Sigmoid colon (tissue), 7 donors: ENCODE measurements at places on chromosomes 4 and X.

DNA sequence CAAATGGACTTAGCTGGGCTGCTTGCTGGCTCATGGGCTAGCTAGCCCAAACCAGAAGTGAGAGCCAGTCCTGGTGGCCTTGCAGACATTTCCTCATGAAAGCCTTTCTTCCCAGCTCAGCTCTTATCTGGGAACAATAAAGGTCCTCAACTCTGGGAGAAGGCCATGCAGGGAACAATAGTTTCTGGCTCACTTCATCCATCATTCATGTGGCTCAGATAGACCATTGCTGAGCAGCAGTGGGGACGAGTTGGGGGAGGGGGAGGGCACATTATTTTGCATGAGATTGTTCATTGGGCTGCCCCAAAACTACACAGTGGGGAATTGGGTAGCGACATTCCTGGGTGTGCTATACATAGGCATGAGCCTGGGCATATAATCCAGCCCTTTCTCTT is 47.6 kb downstream of the NHSL2 start:
- DNase-seq: no peak

DNA sequence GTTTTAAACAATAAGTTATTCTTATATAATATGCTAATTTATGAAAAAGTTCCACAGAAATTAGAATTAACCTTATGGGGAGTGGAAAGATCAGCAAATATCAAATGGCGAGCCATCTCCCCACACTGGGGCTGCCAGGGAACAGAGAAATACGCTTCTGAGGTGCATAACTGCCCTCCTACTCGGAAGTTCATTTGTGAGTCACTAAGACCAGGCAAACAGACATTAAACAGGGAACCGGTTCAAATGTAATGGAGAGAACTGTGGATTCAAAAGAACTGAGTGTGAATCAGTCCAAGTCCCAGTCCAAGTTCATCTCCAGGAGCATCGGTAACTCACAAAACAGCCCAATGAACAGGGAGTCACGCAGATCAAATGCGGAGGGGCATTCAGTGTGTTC is 11.4 kb upstream of the S100G start:
- no peak for DNase-seq

GRCh38 chr4:153019906-153020305 is 83.8 kb downstream of the FHDC1 start:
- DNase-seq: no peak

- no peak for DNase-seq
Measured at GRCh38 chrX:9874483-9874882, 88.3 kb downstream of the SHROOM2 start.

GRCh38 chr4:48340276-48340964 is 909 bp upstream of the SLAIN2 start:
- no peak for DNase-seq

- no peak for DNase-seq
Measured at GRCh38 chrX:10612215-10612614, 8.2 kb downstream of the MID1 start.

GRCh38 chr4:64617800-64618199 is 208.6 kb upstream of the TECRL start:
- no peak for DNase-seq

DNA sequence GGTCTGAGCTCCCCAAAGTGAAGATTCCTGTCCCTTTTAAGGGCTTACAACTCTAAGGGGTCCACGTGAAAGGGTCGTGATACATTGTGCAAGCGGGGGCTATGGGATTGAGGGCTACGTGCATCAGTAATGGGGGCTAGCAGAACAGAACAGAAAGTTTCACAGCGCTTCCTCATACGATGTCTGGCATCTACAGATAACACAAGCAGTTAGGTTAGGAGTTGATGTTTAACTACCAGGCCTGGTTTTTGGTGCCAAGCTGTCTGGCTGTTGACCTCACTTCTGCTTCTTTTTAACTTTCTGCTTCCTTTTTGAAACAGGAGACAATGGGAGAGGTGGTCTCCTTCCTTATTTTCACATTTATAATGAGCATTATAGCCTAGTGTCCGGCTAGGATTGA is 368.6 kb upstream of the CXorf51A start:
- no peak for DNase-seq

DNA sequence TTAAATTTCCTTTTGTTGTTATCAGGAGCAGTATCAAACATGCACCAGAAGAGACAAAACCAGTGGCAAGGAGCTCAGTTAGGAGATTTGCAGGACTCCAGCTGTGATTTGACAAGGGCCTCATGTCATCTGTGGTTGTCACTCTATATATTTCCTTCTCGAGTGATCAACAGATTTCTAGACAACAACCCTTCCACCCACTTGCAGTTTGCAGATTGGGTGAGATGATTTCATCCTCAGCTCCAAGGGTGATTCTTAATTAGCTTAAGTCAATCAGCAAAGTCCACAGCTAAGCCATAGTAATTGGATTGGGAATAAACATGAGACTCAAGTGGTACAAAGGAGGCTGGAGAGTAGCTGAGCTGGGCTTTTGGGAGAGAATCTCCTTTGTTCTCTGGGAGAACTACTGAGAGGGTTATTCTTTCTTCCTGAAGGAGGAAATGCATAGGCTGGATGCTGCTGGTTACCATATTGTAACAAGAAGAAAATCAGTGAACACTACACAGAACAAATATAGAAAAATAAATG is 192.8 kb downstream of the PPARGC1A start:
- DNase-seq: no peak

- DNase-seq: no peak
Measured at GRCh38 chr4:128675083-128675482, 134.4 kb upstream of the JADE1 start.

GRCh38 chr4:24800325-24800895 is 5.0 kb downstream of the SOD3 start:
- no peak for DNase-seq

DNA sequence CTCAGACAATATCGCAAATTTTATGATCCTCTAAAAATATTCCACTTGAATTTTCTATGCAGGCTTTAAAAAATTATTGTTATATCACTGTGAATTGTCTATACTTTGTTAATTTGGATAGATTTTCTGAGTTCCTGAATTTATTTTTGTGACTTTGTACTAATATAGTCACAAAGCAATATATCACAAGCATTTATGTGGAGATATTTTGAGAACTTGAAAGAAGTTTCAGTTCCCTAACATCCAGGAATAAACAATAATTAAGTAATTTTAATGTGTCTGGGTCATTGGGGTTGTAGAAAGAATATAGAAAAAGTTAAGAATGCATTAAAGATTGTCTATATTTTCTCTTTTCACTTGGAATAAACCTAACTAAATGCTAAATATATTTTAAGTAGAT is 32.0 kb downstream of the CXCL8 start:
- no peak for DNase-seq

DNA sequence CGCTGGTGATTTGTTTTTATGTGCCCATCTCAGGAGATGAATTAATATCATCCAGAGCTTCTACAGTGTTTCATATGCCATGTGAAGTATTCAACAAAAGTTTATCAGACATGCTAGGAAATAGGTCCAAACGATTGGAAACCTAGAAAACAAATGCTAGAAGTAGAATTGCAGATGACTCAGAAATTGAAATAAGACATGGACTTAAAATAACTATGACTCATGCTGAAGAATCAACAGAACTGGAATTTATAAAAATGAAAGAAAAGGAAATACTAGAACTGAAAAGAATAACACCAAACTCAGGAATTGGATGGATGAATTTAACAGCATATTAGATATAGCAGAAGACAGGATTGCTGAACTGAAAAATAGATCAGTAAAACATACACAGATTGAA is 172.7 kb upstream of the GIMD1 start:
- no peak for DNase-seq

DNA sequence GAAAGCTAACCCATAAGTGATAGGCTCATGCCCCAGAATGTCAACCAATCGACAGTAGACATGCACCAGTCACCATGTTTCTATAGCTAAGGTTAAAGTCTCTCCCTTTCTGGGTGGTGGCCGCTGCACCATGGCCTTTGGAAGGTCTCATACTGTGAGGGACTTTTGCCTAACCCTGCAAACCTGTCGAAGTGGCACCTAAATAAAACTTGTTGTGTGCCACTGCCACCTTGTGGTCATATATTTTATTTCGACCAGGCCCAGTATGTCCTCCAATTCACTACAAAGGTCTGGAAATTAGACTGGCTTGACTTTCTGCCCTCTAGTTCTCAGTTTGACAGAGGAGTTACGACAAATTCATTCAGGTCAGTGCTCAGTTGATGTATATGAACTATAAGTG is 163.1 kb downstream of the SMARCA1 start:
- no peak for DNase-seq

DNA sequence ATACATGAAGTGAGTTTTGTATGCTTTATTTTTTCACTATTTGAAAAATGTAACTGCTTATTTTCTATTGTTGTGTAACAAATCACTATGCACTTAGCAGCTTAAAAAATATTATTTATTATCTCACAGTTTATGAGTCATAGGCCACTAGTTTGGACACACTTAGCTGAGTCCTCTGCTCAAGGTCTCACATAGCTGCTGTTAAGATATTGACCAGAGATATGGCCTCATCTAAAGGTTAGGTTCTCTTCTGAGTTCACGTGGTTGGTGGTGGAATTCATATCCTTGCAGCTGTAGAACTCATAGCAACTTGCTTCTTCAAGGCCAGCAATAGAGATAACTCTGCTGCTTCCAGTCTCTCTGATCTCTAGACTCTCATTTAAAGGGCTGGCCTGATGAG is 534.4 kb downstream of the SPRY1 start:
- DNase-seq: no peak

DNA sequence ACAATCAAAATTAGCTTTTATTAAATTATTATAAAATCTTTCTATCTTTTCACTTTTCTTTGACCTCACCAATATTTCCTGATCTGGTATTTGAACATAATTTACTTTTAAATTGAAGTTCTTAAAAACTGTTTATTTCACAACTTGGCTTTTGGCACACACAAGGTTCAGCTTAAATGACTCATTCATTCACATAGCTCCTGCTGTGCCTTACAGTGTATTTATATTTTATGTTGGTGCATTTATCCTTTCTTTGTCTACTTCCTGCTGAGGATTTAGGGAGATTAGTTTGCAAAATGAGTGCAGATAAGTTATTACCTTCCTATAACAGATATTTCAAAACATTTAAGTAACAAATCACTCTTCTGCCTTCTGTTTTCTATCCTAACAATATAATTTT is 430.6 kb downstream of the DTHD1 start:
- DNase-seq: no peak

GRCh38 chr4:3041192-3042142 is 32.9 kb downstream of the HTT-AS start:
- DNase-seq: peak; percentile 83

DNA sequence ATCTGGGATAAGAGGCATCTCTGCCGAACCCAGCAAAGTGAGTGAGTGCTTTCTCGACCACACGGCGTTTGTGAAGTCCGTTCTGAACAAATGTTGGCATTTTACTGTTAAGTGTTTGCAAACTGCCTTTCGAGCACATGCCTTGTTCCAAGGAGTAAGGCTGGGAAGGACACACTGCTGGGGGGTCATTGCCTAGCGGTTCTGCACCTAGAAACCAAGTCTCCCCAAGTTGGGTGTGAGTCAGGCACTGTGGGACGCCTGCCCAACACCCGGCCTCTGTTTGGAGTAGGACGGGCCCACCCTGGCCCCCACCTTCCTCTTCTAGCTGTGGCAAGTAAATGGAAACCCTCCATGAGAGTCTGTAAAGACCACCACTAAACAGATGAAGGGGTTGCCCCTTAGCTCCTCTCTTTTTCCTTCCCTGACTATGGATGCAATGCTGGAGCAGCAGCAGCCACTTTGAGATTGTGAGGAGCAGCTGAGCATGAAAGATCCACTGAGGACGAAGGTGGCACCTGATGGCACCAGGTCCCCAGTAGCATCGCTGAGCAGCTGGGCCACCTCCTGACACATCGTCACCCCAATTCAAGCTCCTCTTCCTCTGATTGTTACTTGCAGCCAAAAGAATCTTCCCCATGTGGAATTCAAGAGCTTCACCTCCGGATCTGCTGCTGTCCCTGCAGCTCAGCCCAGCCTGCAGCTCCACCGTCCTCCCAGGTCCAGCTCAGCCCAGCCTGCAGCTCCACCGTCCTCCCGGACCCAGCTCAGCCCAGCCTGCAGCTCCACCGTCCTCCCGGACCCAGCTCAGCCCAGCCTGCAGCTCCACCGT is 6.3 kb downstream of the CPLX1 start:
- DNase-seq: peak; percentile 58

DNA sequence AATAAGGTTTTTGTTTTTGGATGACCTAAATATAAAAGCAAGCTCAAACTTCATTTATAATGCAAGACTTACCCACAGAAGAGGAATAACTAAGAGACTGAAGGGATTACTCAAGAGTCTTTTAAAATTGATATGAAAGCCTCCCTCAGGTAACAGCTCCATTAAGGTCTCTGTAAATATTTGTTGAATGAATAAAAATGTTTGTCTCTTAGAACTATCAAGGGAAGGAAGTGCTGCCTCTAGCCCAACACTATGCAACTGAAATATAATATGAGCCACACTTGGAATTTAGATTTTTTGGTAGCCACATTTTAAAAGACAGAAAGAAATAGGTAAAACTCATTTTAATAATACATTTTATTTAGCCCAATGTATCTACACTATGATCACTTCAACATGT is 127.8 kb downstream of the SH3RF1 start:
- DNase-seq: no peak

DNA sequence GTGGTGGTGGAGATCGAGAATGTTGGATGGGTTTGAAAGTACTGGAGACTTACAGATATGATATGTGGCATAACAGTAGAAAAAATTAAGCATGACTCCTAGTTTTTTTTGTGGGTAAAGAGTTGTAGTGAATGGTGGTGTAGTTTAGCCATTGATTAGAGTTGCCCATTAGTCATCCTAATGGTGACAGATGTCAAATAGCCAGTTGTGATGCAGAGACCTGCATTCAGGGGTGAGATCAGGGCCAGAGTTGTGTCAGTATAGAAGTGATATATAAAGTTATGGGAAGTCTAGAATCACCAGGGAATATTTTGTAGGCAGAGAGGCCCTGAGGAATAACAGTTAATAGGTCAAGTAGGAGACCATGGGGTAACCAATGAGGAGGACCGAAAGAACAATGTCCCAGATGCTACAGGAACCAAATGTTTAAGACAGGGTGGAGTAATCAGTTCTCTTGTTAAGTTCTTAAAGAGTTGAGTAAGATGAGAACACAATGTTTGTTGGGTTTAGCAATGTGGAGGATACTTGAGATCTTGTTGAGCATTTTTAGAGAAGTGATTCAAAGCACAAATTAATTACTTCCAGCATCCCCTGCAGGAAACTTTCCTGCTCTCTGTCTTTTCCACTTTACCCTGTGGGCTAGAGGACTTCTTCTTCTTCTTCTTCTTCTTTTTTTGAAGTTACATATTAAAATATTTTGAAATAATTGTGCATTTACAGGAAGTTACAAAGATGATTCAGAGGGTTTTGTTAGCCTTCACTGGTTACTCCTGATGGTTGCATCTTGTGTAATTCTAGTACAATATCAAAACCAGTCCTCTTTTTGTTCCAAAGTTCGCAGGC is 13.3 kb downstream of the SGMS2 start:
- no peak for DNase-seq

DNA sequence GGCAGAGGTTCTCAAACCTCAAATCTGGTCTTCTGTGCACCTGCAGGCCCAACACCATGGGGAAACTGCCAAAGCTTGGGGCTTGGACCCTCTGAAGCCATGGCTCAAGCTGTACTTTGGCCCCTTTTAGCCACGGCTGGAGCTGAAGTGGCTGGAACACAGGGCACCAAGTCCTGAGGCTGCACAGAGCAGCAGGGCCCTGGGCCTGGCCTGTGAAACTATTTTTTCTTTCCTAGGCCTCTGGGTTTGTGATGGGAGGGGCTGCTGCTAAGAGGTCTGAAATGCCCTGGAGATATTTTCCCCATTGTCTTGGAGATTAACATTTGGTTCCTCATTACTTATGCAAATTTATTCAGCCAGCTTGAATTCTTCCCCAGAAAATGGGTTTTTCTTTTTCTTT is 18.3 kb upstream of the PI4K2B start:
- DNase-seq: no peak

- no peak for DNase-seq
Measured at GRCh38 chrX:129768186-129768585, 11.6 kb upstream of the SASH3 start.
